Fibroblast of the aortic adventitia (primary cell): ENCODE measurements at places on chromosomes 11 and 22. TPM values are rescaled to one million over a fixed set of nuclear protein-coding genes. Genes with fewer than 3 reads are reported as not detected.
A peak's percentile ranks its signal among the peaks of the same experiment; 100 is the strongest.

- DNase-seq = no peak
These were observed 60.8 kb downstream of the PPFIBP2 start for GRCh38 chr11:7574491-7575130.

GRCh38 chr22:28123989-28124766, 205.1 kb upstream of the PITPNB start:
- DNase-seq = no peak

Gene FOLR3
- 0.90 TPM in 1 of 2 replicates, not detected in the other for total RNA-seq

DNA sequence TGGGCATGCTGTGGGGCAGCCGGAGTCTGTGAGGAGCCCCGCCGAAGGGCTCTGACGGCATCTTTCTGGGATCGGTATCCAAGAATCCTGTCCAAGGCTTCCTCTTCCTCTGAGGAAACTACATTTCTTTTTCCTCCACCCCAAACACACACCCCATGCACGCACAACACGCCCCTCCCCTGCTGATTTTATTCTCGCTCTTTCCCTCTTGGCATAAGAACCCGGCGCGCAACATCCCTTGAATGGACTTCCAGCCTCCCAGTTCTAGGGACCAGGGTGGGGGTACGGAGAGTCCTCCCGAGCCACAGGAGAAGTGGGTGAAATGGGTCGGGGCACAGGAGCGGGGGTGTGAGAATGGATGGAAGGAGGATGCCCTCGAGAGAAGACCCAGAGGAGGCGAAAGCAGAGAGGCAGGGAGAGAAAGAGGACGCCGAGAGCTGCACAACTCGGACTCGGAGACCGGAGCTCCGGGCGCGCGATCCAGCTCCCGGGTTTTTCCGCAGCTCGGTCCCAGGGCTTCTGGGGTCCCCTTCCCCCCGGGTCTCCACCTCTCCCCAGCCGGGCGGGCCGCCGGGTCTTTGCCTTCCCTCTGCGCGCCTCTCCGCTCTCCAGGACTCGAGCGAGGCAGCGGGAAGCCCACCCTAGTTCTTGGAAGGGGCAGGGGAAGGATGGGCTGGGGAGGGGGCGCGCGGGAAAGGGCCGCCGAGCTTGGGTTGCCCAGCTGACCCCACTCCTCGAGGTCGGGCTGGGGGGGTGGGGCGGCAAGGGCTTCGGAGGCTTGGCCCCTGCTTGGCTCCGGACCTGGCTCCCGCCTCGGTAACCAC, 1.5 kb upstream of the LARGE1 start:
- peak; percentile 59 for DNase-seq

DNA sequence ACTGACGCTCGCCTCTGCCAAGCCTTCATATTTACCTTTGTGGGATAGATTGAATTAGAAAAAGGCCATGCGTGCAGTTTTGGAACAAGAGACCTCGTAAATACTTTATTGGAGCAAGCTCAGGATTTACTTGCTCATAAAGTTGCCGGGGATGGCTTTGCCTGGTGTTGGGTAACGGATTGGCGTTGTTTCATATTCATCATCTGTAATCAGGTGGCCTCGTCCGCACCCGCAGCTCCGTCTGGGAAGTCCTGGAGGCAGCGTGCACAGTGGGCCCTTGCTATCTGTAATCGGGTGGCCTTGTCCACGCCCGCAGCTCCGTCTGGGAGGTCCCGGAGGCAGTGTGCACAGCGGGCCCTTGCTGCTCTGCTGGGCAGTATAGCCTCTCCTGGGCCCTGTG, 1209.3 kb downstream of the BRD1 start:
- DNase-seq = no peak

GRCh38 chr22:46516638-46517037, 20.8 kb downstream of the CELSR1 start:
- DNase-seq = no peak

DNA sequence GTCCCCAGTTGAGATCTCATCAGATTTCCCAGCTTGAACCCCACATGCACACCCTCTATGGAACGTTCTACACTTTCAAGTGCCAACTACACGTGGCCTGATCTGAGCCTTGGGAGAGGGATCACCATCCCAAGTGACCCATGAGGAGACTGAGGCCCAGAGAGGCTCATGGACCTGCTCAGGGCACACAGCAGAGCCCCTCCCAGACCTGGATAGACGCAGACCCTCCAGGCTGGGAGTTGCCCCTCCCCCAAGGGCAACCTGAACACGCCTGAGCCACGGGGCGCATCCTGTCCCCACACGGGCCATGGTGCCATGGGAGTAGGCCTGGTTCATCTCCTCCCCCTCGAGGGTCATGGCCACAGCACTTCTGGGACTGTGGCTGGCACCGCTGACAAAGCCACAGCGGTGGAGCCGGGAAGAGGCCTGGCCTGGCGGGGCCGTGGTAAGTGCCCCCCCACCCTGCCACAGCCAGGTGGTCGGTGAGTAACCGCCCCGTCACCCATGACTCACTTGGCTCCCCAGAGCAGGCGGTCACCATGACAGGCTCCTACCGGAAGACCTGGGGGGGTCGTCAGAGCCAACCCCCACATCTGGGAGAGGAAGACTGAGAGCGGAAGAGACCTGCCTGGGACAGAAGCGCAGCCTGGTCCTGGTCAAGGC, 8.1 kb downstream of the WNT7B start:
- DNase-seq = peak; percentile 59

Gene PYGM
- 0.63 and 1.7 TPM in 2 replicates for total RNA-seq

GRCh38 chr11:37406651-37407050, 808.6 kb upstream of the RAG2 start:
- no peak for DNase-seq

- peak; percentile 30 for DNase-seq
These were observed 41.4 kb downstream of the DKK3 start for GRCh38 chr11:11966826-11967668.

- no peak for DNase-seq
These were observed 135.2 kb downstream of the WNT11 start for GRCh38 chr11:76071090-76071489.

Gene IFITM1
- total RNA-seq = 20.9 and 24.2 TPM in 2 replicates

DNA sequence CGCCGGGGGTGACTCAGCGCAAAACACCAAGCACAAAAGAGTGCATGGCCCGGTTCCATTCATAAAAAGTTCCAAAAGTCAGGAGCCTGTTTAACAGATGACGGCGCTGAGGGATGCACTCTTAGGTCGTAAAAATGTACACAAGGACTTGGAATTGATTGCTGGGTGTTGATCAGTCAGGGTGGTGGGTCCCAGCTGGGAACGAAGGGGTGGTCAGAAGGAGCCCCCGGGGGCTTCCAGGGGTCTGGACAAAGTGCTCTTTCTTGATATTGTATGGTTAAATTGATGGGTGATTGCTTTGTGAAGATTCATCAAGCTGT, 20.7 kb downstream of the IFITM10 start:
- no peak for DNase-seq

DNA sequence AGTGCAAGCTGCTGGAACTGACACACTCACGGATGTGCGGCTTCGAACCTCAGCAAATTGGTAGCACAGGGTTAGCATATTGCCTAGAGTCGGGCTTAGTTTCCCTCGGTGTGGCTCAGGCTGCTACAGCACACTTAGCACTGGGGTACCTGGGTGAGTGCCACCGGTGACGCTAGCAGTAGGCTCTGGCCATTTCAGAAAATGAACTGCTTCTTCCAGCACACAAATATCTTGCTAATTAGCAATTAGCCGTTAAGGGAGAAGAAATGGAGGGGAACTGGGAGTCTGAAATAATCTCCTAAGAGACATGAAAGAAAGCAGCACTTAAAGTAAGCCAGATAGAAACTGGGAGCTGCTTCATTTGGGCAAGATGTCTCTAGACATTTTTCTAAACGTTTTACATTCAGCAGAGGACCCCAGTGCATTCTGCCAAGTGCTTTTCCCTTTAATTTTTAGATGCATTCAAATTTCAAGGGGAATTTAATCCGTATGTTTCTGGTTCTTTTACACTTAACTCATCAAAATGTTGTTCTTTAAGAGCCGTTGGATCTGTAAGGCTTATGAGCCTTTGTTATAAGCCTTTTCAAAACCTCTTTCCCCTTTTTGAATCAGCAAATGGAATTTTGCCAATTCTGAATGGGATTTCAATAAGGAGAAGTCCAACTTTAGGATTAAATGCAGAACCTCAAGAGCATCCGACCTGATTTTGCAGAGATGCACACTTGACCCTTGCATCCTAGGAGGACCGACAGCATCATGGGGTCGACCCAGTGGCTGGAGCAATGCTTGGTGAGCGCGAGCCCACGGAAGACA, 708.1 kb downstream of the NTM start:
- no peak for DNase-seq

- peak; percentile 99 for DNase-seq
These were observed 7.0 kb upstream of the MALAT1 start for GRCh38 chr11:65491614-65492386.

Gene MRGPRX3
- not detected in 2 replicates for total RNA-seq

DNA sequence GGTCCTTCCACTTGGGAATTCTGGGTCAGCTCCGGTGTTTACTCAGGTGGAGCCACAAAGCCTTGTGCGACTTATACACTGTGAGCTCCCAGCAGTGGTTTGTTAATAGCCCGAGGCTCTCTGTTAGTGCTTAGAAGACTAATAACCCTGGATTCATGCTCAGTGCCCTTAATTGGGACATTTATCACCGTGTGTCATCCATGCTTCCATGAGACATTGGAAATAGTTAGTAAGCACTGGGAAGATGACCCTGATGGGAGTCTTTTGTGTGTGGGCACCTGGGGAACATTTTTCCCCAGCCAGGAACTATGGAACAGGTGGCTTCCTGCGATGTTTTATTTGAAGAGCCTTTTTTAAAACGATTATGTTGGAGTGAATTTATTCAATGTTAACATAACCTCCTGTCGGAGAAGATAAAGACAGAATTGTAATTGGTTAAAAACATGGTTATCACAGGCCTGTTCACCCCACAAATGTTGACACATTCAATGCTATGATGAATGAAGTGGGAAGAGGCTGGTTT, 188.9 kb downstream of the MYO18B start:
- DNase-seq = no peak

GRCh38 chr11:76747915-76748860, 35.0 kb upstream of the TSKU start:
- DNase-seq = no peak

- no peak for DNase-seq
These were observed 50.3 kb downstream of the TUG1 start for GRCh38 chr22:31019191-31019930.

Gene FAM180B
- total RNA-seq = not detected in 2 replicates

Gene LSP1
- total RNA-seq = 18.7 and 40.2 TPM in 2 replicates

Gene NECTIN1
- total RNA-seq = 3.4 and 7.8 TPM in 2 replicates

Gene OR52I1
- total RNA-seq = not detected in 2 replicates

GRCh38 chr22:39898997-39899396, 1.9 kb upstream of the GRAP2 start:
- no peak for DNase-seq

Gene LIF
- total RNA-seq = 0.57 and 6.2 TPM in 2 replicates

Gene C1QTNF4
- not detected in 2 replicates for total RNA-seq

Gene AKIP1
- total RNA-seq = 22.1 and 32.7 TPM in 2 replicates

GRCh38 chr22:49307870-49308269, 519.8 kb downstream of the BRD1 start:
- no peak for DNase-seq
